Mammary epithelial cell (primary cell): ENCODE measurements at places on chromosomes 4 and X. TPM values are rescaled to one million over a fixed set of nuclear protein-coding genes. Genes with fewer than 3 reads are reported as not detected.

Gene STAP1
- total RNA-seq, result not detected

DNA sequence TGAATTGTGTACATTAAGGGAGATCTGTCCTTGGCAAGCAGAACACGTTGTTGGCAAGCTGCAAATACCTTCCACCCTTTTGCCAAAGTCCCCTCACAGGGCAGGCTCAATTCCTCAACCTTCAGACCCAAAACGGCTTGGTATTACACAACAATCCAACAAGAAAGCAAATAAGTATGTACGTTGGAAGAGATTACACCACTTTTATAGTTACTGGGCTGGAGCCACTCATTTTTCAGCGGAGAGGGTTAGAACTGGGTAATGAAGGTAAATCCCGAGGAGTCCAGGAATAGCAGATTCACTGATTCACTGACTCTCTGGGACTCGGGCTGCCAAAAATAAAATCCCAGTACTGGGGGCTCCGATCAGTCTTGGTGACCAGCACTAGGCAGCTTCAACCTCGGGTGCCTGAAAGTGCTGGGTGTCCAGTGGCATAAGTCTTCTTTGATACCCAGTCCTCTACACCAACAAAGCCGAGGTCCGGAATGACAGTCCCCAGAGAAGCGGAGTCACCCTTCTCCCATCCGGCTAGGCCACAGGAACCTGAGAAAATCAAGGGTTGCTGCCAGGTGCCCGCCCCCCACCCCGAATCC is 587 bp downstream of the TIMM8A start:
- peak; percentile 15 for DNase-seq

DNA sequence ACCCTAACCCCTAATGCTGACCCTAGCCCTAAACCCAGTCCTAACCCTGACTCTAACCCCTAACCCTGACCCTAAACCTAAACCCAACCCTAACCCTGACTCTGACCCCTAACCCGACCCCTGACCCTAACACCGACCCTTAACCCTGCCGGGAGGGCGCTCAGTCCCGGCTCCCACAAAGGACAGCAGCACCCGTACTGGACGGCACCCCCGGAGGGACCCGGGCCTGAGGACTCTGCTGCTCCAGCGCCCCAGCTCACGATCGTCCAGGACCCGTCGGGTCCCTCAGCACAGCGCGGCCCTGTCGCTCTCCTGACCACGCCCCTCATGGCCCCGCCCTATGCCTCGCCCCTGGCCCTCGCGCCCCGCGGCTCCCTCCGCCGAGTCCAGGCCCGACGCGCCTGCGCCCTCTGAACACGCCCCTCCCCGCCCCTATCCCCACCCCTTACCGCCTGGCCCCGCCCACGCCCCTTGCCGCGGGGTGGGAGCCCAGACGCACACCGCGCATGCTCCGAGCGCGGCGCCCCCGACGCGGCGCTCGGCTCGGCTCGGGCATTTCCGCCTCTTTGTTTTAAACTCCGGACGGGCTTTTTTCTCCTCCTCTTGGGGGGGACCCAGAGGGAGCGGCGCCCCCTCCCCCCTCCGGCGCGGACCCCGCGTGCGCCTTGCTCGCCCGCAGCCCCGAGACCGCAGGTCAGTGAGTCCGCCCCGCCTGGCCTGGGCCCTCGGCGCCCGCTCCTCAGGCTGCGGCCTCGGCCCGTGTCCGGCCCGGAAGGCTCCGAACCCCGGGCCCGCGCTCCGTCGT is at the start of gene PCGF3:
Gene PCGF3, plus strand, starts transcription at position 555 of the 805 bp plus-strand sequence. CDS start 27,849 bp downstream, outside the sequence.
- DNase-seq, result peak; percentile 88

DNA sequence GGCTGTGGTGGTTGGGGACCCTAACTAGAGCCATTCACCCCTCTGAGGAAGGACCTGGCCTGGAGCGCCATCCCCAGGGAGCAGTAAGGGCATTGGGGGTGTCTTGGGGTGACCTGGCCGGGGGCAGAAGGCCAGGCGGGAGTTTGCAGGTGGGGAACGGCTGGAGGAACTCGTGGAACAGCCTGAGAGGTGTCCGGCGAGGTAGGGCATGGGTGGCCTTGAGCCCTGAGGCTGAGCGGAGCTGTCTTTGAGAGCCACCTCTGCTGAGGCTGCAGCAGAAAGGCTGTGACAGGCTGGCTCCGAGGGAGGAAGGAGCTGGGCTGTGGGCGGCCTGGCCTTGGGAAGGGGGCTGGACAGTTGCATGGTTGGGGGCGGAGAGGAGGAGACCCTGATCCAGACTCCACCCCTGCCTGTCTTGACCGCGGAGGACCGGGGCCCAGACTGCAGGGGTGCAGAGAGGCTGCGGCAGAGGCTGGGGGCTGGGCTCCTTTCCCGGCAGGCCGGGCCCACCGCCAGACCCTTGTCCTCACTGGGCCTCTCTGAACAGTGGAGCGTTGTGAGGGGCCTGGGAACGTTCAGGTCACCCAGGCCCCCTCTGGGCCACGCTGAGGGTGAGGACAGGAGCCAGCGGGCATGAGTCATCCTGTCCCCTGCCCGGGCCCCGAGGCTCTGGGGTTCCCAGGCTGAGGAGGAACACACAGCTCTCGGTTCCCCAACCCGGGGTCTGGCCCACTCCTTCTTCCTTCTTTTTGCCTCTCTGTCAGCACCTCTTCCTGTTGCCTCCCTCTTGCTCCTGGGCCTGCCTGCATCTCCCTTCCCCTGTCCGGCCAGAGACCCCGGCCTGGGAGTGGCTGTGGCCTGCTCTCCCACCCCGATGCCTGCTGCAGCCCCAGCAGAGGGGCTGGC is 8.1 kb downstream of the SH3BP2 start:
- DNase-seq, result no peak

Gene MAP9
- total RNA-seq, result 21.8 TPM

DNA sequence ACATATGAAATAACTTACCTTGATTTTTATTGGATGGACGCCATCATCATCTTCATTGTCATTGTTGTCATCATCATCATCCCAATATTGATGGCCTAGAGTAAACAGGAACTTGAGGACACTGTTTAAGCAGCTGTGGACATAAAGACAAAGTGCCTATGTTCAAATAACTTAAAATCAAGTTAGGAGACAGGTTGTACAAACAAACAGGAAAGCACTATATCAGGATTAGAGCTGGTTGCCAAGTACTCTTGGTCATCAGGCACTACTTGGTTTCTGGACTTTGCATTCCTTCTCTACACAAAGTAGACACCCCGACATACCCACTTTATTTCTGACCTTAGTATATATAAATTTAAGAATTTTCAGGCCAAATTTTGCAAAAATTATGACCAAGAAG is 608.6 kb downstream of the KLHL13 start:
- no peak for DNase-seq

Gene MAP3K15
- total RNA-seq, result under 0.01 TPM

- no peak for DNase-seq
Observed at GRCh38 chrX:41903544-41903943, 19.8 kb downstream of the CASK start.

DNA sequence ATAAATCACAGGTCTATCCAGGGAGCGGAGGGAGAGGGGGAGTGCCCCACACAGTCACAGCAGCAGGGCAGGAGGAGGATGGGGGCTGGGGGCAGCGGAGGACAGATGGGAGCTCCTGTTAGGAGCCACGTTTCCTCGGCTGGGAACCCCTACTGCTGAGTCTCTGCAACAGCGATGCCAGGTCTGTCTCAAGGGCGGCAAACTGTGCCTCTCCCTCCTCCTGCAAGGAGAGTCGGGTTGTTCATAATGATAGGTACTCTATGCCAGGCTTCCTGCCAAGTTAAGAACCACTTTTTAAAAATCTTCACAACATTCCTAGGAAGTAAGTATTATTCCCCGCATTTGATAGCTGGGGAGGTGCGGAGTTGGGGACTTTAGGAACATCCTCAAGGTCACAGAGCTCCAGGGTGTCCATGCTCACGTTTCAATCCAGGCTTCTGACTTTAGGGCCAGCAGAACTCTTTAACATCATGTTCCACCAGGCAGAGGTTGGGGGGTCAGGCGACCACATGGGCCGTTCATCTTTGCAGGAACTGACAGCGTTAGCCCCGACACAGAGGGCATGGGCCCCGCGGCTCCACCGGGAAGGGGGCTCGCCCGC is 98.3 kb upstream of the MAML3 start:
- DNase-seq, result no peak
